ENCODE measurements at places on chromosomes 4 and X.

GRCh38 chr4:82833696-82834313 is 35.2 kb upstream of the SCD5 start:
- DNase-seq = no peak

DNA sequence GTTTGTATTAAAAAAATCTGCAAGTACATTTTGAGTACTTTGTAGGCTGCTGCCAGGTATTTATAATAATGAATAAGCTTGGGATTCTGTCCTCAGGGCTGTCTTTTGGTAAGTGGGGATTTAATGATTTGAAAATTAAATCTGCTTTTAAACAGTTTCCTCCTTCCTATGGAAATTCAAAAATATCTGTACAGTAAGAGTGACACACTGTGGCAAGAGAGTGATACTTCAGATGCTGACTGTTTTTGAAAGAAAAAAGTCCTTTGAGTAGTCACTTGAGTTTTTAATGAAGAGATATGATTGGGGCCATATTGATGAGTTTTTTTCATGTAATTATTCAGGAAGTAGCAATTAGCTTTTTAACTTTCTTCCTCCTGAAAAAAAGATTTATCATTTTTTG is 49.2 kb downstream of the SMARCAD1 start:
- DNase-seq = no peak

- DNase-seq = no peak
Measured at GRCh38 chrX:421646-422391, 35.1 kb upstream of the PPP2R3B start.

DNA sequence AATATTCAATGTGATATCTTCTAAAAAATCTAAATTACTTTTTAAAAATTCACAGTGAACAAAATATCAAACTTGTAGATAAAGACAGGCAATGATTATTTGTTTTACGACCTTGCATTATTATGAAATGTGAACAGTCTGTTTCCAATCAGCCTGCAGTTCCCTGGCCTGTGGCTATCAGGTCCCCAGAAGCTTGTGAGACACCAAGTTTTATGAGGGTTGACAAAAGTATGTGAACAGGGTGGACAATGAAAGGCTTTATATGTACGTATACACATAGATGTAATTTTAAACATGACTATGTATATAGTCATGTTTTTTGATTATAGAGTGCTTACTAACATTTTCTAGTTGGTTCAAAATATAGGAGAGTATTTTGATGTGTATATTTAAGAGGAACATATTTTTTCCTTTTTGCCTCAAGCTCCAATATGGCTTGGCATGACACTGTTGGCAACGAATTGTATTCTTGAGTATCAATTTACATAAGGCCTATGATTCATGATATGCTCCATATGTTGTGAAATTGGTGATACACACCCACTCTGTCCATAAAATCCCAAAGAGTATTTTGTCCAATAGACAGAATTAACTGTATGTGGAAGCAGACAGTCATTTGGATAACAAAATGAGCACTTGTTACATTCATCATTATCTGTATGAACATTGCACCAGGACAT is 55.7 kb downstream of the BTC start:
- DNase-seq = no peak

DNA sequence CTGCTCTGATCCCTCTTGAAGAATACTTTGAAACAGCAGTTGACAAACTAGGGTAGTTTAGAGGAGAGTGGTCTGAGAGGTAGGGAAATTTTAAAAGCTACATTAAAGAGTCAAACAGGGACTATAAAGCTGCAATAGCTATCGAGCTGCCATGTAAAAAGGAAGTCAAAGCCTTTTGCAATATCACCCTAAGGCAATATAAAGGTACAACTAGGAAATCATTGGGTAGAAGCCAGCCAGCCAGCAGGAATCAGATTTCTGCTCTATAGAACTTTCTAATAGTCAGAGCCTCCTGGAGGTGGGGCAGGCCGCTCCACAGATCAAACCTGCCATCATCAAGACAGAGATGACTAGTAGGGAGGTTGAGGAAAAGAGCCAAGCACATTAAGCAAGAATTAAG is 15.2 kb upstream of the PHOX2B start:
- no peak for DNase-seq

DNA sequence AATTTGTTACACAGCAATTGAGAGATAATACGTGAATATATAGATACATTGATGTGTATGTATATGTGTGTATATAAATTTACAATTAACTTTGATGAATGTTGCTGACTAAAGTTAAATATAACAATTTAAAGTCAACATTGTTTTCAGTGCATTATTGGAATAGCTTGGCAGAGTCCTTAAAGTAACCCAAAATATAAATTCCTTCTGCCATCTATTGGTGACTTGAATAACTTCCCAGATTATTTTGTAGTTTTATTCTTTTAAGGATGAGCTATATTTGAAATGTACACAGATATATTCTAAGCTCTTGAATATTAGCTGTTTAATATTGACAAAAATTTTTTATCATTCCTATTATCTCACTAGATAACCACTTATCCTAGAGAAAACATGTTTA is 298.2 kb upstream of the FSTL5 start:
- no peak for DNase-seq

- no peak for DNase-seq
Measured at GRCh38 chrX:134849390-134849789, 141.4 kb upstream of the SMIM10 start.

- no peak for DNase-seq
Measured at GRCh38 chr4:107292979-107293378, 256.9 kb upstream of the DKK2 start.

DNA sequence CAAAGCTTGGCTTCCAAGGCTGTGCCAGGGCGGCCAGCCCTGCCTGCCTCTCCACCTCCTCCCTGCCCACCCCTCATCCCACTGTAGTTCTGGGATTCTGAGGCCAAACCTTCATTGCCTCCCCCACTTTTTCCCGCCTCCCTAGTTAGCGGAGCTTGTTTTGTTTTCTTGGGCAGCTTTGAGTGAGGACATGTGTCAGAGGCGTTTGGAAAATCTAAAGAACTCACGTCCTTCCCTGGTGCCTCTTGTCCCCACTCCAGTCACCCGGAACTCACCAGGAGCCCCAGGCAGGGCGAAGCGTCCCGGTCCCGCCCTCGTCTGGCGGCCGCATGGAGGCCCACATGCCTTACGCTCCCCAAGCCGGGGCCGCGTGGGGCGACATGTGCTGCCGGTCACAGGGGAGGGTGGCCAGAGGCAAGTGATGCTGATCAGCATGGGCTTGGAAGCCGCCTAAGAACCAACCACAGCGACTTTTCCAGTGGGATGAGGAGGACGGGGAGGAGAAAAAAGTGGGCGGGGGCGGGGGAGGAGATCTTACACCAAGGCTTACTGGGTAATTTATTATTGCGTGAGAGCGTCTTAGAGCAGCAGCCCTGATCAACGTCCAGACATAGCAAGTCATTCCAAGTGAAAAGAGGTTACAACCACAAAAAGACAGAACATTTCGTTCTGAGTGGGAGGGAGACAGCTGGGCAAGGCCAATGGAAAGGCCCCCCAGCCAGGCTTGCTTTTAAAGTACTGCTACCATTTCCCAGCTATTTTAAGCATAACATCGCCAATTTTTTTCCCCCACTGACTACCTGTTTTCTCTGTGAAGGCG is 48.5 kb downstream of the PRPS1 start:
- DNase-seq = no peak

DNA sequence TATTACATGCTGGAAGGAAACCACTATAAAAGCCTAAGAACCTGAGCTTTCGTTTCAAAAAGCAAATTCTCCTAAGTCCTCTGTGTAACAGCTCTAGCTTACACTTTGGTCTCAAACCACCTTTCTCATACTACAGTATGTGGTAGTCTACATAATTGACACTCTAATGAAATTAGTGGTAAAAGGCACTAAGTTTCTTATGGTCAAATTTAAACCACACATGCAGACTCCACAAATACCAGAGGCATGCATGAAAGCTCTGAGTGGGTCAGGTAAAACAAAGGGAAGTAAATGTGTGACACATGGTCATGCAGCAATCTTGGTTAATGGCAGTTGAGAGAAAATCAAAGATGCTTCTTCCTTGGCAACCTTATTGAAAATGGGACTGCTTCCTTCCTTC is 187.8 kb downstream of the CCNG2 start:
- no peak for DNase-seq

DNA sequence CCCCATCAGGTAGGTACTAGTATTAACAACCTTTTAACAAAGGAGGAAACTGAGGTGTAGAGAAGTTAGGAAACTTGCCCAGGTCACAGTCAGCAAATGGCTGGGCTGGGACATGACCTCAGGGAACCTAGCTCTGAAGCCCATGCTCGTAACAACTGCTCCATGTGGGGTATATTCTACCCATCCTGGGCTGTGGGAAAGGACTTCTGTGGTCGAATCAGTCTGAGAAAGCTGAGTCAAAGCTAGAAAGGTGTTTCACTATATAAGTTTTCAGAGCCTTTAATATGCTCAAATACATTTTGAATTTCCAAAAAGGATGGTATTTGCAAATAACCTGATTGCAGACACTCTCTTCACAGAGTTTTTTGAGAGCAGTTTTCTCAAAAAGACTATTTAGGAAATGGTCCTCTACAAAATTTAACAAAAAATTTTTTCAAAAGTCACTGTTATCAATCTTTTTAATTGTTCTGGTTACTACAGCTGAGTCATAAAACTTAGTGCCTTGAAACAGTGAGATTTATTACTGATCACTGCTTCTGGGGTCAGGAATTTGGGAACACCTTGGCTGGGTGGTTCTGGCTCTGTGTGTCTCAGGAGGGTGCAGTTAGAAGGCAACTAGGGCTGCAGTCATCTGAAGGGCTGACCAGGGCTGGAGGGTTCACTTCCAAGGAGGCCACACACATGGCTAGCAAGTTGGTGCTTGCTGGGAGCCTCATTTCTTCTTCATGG is 53.6 kb downstream of the NSG1 start:
- DNase-seq = no peak

DNA sequence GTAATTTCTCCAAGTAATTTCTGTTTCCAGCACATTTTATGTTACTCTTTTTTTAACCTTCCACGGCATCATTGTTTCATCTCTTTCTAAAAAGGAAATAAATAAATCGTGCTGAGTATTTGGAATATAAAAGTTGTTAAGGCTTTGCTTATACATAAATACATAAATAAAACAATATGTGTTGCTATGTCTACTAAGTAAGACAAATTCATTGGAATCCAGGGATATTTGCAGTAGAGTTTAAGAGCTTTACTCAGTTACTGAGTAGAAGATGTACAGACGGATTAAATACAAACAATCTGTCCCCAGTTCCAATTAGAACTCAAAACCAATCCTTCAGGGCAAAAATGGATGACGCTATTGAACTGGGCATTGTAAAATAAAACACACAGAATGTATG is 1.4 kb downstream of the ARHGAP24 start:
- no peak for DNase-seq

DNA sequence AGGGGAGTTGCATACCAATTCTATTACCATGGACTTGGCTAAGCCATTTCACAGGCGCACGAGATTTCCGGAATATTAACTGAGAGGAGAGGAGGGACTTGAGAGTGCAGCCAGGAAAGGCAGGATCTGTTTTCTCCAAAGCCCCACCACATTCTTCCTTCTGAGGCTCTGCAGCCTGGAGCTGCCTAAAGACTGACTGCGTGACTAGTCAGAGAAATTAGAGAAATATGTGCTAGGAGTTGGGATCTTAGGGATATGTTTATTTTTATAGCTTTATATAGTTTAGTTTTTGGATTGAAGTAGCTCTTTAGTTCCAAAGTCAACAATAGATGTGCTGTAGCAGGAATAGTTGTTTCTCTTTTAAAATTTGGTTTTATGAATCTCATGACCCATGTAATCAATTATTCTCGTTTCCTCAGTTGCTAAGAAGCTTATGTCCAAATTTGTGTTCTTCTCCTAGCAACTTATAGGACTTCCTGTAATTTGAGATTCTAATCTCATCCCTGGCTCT is 300.1 kb upstream of the DDX53 start:
- DNase-seq = no peak

DNA sequence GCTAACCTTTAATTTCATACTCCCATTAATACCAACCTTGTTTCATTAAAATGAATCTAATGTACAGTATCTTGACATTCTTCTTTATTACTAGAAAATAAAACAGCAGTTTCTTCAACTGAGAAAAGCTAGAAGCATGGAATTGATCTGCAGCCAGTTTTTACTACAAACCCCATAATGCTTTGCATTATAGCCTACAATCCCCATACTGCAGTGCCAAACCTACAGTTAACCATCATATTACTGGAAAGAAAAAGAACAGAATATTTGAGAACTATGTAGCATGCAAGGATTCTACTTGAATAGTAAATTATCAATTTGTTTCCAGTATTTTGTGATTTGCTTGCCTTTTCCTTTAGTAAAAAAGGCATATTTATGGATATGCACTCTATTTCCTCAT is 3.2 kb upstream of the IL1RAPL1 start:
- DNase-seq = no peak

- no peak for DNase-seq
Measured at GRCh38 chr4:13536607-13537006, 7.7 kb downstream of the NKX3-2 start.

DNA sequence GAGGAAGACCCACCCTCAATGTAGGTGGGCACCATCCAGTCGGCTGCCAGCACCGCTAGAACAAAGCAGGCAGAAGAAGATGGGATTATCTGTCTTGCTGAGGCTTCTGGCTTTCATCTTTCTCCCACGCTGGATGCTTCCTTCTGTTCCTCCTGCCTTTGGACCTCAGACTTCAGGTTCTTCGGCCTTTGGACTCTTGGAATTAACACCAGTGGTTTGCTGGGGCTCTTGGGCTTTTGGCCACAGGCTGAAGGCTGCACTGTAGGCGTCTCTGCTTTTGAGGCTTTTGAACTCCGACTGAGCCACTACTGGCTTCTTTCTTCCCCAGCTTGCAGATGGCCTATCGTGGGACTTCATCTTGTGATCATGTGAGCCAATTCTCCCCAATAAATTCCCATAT is 55.1 kb downstream of the PDLIM5 start:
- DNase-seq = no peak

- DNase-seq = no peak
Measured at GRCh38 chrX:152904151-152905080, 6.5 kb downstream of the ZNF185 start.

DNA sequence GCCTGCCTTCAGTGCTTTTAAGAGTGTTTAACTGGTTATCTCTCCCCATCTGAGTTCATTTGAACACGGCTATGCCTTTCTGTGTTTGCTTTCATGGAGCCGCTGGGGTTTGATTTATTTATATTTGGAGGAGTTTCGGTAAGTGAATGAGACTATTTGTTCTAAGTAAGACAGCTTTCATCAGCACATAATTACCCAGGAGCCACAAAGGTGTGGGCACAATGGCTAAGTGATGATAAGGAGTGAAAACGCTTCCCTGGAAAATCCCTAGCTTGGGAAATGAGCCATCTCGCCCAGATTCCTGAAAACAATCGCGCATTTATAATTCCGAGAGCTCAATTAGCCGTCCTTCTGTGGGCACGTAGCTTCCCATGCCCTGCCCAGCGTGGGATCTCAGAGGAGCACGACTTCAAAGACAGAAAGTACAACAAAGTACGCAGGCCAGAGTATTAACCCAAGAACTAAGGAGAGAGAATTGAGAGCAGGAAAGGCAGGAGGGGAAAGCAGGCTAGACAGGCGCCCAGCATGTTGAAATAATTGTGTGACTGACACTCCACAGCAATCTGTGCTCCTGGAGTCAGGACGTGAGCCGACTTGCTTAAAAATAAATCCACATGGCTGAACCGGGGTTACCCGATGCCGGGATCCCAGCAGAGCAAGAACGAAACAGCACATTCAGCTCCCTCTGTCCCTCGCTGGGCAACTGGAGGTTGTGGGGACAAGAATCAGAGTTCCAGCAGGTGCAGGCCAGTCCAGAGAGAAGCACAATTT is 99.0 kb downstream of the DHRSX start:
- no peak for DNase-seq

- DNase-seq = no peak
Measured at GRCh38 chr4:108237693-108238092, 69.0 kb upstream of the LEF1 start.
